Fibroblast of skin of left quadriceps (primary cell): ENCODE measurements at places on chromosomes 2 and 18.

GRCh38 chr2:235030126-235030525, 78.3 kb downstream of the SH3BP4 start:
- no peak for DNase-seq

GRCh38 chr2:111209045-111209514, 88.4 kb downstream of the BCL2L11 start:
- DNase-seq = peak; percentile 21

DNA sequence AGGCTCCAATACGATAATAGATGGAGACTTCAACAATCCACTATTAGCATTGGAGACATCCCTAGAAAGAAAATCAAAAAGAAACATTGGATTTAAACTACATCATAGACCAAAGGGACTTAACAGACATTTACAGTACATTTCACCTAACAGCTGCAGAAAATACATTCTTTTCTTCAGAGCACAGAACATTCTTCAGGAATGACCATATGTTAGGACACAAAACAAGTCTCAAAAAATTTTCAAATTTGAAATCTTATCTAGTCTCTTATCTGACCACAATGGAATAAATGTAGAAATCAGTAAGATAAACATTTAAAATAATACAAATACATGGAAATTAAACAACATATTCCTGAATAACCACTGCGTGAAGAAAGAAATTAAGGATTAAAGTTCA, 68.7 kb downstream of the STRADB start:
- no peak for DNase-seq

GRCh38 chr18:48488388-48488850, 50.4 kb upstream of the CTIF start:
- peak; percentile 92 for DNase-seq

DNA sequence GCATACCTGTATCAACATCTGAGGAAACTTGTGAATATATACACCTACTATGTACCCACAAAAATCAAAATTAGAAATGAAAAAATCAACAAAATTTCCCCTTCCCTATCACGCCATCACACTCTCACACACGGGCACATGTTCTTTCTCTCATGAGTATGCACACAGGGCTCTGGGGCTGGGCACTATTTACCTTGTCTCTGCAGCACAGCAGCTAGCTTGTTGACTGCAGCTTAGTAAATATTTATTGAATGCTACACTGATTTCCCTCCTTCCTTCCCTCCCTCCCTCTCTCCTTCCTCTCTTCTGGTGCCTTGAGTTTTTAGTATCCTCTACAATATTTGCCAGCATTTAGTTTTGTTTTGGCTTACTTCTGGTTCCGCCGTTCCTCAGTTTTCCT, 182.7 kb upstream of the LHCGR start:
- DNase-seq = no peak

DNA sequence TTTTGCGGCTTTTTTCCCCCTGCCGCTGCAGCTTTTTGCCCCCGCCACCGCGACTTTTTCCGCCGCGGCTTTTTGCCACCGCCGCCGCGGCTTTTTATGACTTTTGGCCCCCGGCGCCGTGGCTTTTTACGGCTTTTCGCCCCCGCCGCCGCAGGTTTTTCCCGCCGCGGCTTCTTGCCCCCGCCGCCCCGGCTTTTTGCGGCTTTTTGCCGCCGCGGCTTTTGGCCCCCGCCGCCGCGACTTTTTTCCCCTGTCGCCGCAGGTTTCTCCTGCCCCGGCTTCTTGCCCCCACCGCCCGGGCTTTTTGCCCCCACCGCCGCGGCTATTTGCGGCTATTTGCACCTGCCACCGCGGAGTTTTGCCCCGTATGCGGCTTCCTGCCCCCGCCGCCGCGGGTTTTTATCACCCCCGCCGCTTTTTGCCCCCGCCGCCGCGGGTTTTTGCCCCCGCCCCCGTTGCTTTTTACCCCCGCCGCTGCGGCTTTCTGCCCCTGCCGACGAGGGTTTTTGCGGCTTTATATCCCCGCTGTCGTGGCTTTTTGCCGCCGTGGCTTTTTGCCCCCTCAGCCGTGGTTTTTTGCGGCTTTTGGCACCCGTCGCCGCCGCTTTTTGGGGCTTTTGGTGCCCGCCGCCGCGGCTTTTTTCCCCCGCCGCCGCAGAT, 2750.9 kb downstream of the RPIA start:
- no peak for DNase-seq
